Fibroblast of upper back skin (primary cell): ENCODE measurements at places on chromosomes 11 and 22.

GRCh38 chr11:103170865-103171264, 61.6 kb downstream of the DYNC2H1 start:
- peak; percentile 73 for DNase-seq

DNA sequence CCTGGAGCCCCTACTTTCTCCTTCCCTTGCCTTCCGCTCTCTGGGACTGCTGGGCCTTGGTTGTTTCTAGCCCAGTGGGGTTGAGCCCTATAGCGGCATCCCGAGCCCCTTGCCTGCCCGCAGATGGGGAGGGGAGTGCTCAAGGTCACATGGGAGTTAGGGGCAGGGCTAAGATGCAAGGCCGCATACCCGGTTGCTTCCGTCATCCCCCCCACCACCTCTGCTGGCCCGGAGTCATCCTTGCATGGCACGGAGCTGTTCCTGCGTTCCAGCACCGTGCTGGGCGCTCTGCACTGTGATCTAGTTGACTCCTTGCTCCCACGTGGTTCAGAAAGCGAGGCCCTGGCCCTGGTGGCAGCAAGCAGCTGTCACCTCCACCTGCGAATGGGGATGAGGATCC, 18.0 kb downstream of the FLRT1 start:
- peak; percentile 14 for DNase-seq

DNA sequence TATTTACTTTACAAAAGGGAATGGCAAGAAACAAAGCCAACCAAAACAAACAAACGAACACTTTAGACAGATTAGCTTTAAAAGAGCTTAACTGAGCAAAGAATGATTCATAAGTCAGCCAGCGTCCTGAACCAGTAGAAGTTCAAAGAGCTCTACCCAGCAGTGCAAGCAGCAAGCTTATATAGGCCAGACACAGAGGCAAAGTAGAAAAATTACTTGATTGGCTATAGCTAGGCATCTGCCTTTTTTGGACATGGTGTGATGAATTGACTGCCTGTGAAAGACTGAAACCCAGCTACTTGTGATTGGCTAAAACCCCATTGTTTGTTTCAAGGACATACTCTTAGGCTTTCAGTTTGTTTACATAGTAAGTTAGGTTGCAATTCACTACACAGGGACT, 2120.0 kb upstream of the RAG2 start:
- DNase-seq: no peak

DNA sequence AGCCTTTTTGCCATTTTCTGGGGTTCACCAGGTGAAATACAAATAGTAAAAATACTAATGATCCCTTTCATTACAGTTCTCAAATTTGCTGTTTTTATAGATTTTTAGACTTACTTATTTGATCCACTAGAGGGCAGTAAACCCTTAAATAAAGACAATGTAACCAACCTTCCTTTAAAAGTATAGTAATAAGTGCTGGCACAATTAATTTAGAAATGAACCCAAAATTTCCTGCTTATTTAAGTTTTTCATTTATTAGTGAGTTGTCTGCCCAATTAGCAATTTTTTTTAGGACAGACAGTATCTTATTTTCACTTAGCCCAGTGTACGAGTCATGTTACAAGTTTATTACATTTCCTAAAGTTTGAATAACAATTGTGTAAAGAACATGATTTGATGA, 4.7 kb downstream of the DDIAS start:
- peak; percentile 39 for DNase-seq

GRCh38 chr11:74268456-74268855, 43.0 kb downstream of the P4HA3 start:
- DNase-seq: no peak
